Activated CD4-positive, CD25-positive, alpha-beta regulatory T cell (primary cell): ENCODE measurements at places on chromosomes 5 and 9.

DNA sequence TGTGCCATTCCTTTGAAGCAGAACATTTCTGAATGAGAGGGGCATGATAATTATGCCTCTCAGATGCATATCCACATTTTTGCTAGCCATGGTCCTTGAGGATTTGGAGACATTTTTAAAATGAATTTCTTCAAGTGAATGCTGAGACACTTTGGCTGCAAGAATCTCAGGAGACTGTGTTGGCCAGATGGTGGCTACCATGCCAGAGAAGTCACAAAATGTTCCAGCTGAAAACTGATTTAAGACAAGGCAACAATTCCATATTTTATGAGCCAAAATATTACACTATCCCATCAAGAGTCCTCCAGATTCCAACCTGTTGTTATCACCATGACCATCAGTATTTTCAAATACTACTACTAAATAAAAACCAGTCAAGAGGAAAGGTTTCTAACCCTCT, 859.5 kb upstream of the DMAC1 start:
- DNase-seq, result no peak

DNA sequence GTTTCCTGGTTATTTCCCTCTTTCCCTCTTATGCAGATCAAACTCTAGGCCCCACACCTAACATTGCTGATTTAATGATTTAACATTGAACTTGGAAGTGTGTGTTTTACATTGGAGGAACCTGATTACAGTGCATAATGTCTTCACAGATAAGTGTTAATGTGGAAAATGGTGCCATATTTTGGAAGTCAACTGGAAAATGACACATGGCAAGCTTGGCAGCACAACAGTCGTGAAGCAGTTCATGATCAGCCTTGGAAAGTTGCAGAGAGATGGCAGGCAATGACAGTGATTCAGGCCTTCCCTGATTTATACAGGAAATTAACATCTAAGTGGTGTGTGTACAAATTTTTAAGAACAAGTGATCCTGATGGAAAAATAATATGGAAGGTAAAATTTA, 80.0 kb upstream of the CTNND2 start:
- no peak for DNase-seq

DNA sequence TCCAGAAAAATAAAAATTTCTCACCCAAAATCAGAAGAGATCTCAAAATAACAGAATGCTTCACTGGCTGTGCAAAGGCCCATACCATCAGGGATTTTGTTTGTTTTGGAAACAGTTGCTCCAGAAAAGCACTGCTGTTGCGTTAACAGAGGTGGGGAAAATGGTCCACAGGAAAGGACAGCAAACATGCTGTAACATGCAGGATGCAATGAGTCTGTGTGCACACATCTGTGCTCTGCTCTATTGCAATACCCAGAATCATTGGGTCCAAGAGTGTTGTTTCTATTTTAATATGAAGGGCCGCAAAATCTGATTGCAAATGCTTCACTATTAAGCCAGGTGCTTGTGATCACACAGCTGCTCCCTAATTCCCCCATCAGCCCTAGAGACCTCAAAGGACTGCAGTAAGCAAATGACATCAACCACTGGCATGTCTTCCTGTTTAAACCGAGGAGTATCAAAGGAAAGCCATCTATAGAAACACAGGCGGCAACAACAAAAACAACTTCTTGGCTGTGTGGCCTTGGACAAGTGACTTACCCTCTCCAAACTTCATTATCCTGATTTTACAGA, 141.0 kb downstream of the DCP2 start:
- DNase-seq, result no peak

DNA sequence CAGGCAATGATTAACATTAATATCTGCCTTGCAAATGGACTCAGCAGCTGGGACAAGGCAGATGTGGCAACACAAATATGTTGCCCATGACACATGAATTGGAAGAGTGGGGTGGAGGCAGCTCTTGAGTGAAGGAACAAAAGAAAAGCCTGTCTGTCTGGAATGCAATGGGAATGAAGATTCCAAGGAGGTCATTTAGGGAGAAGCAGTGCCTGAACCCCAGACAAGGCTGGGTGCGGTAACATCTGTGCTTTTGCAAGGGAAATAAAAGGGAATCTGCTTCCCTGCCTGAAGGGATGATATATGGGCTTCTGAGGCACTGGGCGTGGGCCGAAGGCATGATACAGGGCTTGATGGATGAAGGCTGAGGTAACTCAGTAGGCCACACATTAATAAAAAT, 94.1 kb upstream of the TRIM32 start:
- no peak for DNase-seq

DNA sequence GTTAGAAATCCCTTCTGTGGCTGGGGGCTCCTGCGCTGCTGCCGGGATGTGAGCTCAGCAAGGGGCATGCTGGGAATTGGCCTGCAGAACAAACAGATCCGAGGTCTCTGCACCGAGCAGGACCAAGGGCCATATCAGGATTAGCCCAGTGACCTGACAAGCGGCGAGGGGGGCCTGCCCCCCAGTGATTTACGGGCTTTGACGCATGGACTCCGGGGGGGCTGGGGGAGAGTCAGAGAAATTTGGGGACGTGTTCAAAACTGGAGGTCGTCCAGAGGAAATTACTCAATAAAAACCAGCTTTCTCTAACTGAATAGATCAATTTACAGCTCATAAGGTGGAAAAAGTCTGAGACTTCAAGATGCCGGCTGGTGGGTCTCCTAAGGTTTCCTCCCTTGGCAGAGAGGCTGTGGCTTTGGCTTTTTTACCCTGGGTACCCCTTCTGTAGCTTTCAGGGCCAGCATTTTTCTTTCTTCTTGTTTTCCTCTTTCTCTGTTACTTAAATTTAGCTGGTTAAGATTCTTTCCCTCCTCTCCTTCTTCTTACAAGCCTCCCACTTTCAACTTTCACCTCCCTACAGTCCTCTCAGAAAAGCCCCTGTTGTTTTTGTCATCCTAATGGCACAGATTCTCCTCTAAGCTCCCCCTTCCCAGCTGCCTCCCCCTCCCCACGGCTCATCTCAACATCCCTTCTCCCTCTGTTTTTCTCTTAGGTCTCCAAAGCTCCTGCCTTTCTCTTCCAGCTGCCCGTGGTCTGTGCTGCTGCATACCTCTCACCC, 551.0 kb downstream of the CCDC171 start:
- DNase-seq, result no peak

- DNase-seq, result no peak
Measured at GRCh38 chr5:60584304-60584703, 115.7 kb downstream of the DEPDC1B start.
